ENCODE measurements at places on chromosomes 3 and 15. TPM values are rescaled to one million over a fixed set of nuclear protein-coding genes. Genes with fewer than 3 reads are reported as not detected.

GRCh38 chr15:40368719-40369473, 10.9 kb downstream of the DISP2 start:
- no peak for DNase-seq

CSNK1G1 gene
- polyA plus RNA-seq = 9.7 TPM

- no peak for DNase-seq
These were observed 20.3 kb downstream of the ZBTB11 start for GRCh38 chr3:101656651-101657050.

GRCh38 chr15:75822685-75823278, 20.5 kb upstream of the UBE2Q2 start:
- no peak for DNase-seq

DNA sequence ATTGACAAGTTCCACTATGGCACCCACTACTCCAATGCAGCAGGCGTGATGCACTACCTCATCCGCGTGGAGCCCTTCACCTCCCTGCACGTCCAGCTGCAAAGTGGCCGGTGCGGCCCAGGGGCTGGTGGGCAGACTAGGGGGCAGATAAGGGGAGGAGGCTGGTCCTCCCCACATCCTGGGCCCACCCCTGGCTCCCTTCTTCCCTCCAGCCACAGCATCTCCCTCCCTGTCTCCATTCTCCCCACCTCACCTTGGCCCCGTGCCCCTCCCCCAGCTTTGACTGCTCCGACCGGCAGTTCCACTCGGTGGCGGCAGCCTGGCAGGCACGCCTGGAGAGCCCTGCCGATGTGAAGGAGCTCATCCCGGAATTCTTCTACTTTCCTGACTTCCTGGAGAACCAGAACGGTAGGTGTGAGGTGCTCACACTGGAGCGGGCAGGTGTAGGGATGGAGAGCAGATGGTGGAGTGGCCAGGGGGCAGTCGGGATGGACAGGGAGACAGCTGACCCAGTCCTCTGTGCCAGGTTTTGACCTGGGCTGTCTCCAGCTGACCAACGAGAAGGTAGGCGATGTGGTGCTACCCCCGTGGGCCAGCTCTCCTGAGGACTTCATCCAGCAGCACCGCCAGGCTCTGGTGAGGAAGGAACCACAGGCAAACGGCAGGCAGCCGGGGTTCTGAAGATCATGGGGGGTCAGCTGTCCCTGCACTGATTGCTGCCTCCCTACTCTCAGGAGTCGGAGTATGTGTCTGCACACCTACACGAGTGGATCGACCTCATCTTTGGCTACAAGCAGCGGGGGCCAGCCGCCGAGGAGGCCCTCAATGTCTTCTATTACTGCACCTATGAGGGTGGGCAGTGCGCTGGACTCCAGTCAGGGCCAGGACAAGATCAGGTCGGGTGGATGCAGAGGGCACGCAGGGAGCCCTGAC, 26.0 kb downstream of the NBEAL2 start:
- DNase-seq = no peak

Data from immature natural killer cell (primary cell).